ENCODE measurements at places on chromosomes 13 and 19.

DNA sequence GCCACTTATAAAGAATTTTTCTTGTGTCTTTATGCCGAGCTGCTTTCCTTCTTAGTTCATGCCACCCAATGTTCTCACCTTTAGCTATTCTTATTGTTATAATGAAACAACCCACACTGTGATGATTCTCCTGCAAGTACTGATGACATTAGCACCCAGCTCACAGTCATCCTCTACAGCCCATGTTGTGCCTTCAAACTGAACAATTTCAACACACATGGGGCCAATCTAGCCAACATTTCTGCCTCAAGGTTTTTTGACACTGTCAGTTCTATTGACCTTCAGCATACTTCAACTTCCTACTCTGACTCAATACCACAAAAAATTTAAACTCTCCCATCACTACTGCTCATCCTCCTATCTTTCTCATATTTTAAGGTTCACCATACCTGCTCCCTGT, 752.4 kb downstream of the FGF9 start:
- DNase-seq, result no peak

DNA sequence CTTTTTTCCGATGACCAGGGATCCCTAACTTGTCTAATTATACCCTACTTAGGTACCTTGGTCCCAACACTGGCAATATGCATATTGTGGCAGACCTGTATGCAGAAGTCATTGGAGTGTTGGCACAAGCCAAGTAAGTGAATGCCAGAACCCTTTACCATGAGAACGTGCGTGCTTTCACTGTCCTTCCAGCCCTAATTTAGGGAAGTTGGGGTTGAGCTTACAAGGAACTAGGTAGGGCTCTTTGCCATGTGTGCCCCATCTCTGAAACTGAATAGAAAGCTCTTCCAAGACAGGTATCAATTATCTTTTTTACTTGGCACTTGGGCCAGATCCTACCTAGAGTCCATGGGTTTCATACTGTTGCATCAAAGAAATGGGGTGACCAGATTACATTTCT, 93.2 kb downstream of the FRY start:
- no peak for DNase-seq

DNA sequence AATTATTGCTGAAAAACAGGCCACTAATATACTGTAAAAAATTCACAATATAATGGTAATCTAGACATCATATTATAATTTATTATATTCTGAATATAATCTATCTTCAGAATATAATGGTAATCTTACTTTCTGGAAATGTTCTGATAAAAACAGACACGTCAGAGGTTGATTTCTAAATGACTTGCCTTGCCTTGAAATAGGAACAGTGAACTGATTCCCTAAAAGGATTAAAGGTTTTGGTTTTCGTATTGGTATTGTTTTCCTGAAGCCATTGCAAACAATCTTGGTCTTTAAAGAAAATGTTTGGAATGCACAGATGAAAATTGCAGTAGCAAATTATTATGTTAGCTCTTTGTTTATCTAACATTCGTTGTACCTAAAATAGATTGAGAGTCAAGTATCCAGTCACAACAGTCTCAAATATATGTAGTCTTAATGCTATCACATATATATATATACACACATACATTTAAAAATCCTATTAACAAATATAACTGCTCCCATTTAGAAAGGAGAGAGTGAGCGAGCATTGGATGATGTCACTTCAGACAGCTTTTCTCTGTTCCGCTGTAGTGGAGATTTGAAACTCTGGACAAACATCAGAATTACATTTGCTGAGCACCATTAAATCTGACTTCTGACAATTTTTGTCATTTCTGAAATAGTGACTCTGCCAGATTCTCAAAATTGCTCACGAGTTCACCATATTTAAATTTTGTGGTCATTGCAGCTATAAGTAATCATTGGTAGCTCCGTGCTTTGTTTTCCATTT, 1.7 kb downstream of the ITM2B start:
- no peak for DNase-seq

DNA sequence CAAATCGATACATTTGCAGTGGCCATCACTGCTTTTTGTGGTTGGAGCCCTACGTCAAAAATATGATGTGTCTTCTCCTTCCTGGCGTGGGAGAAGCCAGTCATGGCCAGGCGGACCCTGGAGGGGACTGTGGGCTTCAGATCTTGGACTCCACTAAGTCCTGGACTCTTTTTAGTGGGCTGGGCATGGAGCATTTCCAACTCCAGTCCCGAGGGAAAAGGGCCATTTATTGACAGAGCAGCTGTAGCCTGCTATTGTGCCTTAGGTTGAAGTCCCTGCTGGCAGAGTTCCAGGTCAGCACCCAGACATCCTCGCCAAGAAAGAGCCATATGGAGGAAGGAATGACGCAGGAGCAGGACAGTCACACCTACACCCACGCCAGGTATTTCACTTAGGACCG, 179.2 kb upstream of the ZNF507 start:
- no peak for DNase-seq

DNA sequence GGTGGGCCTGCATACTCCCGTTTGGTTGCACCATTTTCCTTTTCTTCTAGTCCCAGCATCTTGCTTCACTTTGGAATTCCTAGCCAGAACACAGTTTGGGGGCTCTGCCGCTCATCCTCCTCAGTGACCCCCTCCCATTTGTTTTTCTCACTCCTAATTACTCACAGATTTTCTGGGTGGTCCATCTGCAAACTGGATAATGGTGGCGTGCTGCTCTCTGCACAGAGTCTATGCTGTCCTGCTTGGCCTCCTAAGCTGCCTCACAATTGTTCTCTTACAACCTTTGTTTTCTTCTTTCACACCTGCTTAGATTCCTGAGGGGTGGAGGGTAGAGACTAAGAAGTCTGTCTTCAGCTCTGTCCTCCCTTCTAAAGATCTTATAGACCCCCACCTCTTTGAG, 80.8 kb downstream of the SHISA2 start:
- DNase-seq, result no peak

GRCh38 chr19:10809651-10810285, 26.2 kb downstream of the TMED1 start:
- no peak for DNase-seq

GRCh38 chr13:96632536-96633320, 361.5 kb downstream of the OXGR1 start:
- no peak for DNase-seq

- peak; percentile 94 for DNase-seq
Observed at GRCh38 chr13:40271931-40272775, 394.3 kb downstream of the FOXO1 start.

GRCh38 chr13:97727991-97728390, 225.5 kb upstream of the IPO5 start:
- DNase-seq, result no peak

- DNase-seq, result no peak
Observed at GRCh38 chr13:113220141-113220598, 10.8 kb downstream of the CUL4A start.

- no peak for DNase-seq
Observed at GRCh38 chr13:74288361-74288911, 154.2 kb upstream of the KLF12 start.

DNA sequence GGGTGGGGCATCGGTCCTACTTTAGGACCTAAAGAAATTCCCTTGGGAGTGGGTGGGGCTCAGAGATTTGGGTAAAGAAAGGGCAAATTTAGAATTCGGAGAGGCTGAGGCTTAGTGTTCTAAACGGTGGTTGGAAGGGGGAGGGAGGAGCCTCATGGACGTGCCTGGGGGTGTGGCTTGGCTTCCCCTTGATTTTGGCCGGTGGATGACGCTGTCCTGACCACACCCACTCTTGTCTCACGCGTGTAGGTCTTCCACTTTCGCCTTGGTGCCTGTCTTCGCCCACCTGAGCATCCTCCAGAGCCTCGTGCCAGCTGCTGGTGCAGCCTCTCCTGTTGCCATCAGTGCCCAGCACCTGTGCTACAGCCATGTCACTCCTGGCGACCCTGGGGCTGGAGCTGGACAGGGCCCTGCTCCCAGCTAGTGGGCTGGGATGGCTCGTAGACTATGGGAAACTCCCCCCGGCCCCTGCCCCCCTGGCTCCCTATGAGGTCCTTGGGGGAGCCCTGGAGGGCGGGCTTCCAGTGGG, 1.2 kb upstream of the NUP62 start:
- no peak for DNase-seq

DNA sequence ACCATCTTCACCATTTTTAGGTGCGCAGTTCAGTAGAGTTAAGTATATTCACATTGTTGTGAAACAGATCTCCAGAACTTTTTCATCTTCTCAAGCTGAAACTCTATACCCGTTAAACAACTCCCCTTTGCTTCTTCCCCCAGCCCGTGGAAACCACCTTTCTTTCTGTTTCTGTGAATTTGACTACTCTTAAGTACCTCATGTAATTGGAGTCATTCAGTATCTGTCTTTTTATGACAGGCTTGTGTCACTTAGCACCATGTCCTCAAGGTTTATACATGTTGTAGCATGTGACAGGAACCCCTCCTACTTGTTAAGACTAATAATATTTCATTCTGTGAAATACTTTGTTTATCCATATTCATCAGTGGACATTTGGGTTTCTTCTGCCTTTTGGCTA, 52.8 kb downstream of the TNFRSF19 start:
- DNase-seq, result no peak

- no peak for DNase-seq
Observed at GRCh38 chr13:23436680-23437079, 3.2 kb upstream of the SACS start.

DNA sequence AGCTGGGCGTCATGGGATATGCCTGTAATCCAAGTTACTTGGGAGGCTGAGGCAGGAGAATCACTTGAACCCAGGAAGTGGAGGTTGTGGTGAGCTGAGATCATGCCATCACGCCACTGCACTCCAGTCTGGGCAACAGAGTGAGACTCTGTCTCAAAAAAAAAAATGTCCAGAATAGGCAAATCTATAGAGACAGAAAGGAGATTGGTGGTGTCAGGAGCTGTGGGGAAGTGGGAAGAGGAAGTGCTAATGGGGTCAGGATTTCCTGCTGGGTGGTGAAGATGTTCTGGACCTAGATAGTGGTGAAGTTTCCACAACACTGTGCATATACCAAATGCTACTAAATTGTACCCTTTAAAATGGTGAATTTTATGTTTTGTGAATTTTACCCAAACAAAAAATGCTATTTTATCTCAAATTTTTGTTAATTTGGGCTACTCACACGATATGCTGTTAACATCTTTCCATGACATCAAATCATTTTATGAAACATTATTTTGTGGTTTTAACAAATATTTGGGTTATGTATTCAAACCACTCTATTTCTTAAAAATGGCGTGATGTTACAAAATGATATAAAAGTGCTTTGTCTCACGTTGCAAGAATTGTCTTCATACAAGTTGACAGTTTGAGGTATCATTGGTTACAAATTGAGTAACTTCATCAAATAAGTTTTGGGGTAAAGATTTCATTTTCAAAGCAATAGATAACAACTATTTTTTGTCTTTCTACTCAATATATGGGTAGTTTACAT, 7.4 kb upstream of the CYP4F3 start:
- DNase-seq, result no peak

- DNase-seq, result peak; percentile 60
Observed at GRCh38 chr19:44737238-44738071, 11.1 kb upstream of the BCL3 start.

GRCh38 chr13:111296417-111296816, 24.0 kb upstream of the TEX29 start:
- no peak for DNase-seq

- DNase-seq, result no peak
Observed at GRCh38 chr19:46995492-46995891, 24.1 kb upstream of the NPAS1 start.

- DNase-seq, result no peak
Observed at GRCh38 chr13:60467098-60467497, 70.1 kb downstream of the TDRD3 start.

- no peak for DNase-seq
Observed at GRCh38 chr19:6253954-6254733, 25.6 kb downstream of the MLLT1 start.

DNA sequence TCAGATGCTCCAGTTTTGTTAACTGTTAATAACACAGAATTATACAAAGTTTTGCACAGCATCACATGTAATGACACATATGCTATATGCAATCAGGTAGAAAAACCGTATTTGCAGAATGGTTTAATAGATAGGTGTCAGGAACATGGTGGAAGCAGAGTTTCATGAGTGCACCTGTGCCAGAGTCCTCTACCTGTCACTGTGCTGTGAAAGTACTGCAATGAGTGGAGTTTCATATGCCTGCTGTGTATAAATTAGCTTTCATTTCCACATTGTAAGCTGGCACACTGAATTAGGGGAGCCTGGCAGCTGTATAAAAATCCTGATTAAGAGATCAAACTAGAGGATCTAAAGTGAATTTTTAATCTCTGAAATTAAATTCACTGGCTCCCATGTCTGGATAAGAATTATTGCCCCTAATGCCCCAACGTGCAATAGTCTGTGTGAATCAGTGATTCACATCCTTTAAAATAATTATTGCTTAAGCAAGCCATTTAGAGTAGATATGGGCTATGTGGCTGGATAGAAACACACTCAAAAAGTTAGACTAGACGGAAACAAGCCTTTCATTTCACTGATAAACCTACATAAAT, 8.5 kb upstream of the EEF1AKMT1 start:
- DNase-seq, result no peak

DNA sequence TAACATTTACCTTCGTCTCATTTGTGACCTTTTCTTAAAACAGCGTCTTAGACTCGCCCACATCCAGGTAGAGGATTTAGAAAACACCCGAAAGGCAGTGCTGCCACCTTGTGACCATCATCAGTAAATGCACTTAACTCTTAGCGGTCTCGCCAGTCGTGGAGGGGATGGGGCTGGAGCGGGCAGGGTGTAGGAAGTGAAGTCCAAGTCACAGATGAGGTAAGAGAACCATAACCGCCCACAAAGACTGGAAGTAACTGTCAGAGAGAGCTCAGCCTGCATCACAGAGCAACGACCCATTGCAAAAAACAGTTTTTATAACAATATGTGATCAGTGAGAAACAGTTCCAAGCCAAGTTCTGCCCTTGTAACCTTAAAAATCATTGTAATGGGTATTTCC, 10.7 kb upstream of the CEACAM3 start:
- no peak for DNase-seq

GRCh38 chr13:40470660-40471059, 195.8 kb downstream of the FOXO1 start:
- peak; percentile 88 for DNase-seq

DNA sequence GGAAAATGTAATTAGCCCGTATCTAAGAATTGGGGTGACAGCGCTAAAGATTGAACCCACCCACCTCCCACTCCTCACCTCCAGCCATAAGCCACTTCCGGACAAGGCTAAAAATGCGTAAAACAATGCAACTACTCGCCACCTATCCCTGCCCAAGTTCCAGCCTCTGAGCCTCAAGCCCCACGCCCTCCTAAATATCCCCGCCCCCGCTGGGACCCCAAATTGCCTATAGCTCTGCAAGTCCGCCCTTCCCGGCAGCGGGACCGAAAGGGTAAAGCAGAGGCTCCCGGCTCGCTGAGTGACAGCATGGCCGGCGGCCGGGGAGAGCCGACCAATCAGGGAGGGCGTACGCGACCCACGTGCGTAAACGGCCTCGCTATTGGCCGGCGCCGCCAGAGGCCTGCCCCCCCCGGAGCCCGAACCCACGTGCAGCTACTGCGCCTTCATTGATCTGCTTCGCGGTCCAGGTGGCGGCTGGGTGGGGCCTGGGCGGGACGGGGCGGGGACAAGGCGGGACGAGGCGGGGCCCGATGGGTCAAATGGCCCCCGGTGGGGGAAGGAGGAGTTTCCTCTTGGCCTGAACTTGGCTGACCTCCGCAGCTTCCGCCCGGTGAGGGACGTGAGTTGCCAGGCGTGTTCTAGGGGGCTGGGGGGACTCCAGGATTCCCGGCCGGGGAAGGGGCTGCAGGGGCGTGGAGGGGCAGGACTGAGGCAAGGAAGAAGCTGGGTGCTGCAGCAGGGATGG, at the start of gene TLE6:
Gene TLE6 (plus strand): TSS at position 564 of the 745 bp plus-strand sequence. CDS start 670 bp downstream, outside the sequence.
- DNase-seq, result peak; percentile 95
